HCT116 (cell line): ENCODE measurements at places on chromosomes 4 and X. TPM values are rescaled to one million over a fixed set of nuclear protein-coding genes. Genes with fewer than 3 reads are reported as not detected.

PF4V1 gene
- not detected for total RNA-seq

GRCh38 chrX:17372052-17372451 lies 2.9 kb upstream of the NHS start:
- no peak for DNase-seq

- no peak for DNase-seq
These were observed 1.9 kb downstream of the SHOX start for GRCh38 chrX:632366-633042.

GRCh38 chr4:129515356-129515755 lies 419.4 kb downstream of the C4orf33 start:
- DNase-seq, result no peak
